ENCODE measurements at places on chromosomes 4 and X.
A peak's percentile ranks its signal among the peaks of the same experiment; 100 is the strongest.

DNA sequence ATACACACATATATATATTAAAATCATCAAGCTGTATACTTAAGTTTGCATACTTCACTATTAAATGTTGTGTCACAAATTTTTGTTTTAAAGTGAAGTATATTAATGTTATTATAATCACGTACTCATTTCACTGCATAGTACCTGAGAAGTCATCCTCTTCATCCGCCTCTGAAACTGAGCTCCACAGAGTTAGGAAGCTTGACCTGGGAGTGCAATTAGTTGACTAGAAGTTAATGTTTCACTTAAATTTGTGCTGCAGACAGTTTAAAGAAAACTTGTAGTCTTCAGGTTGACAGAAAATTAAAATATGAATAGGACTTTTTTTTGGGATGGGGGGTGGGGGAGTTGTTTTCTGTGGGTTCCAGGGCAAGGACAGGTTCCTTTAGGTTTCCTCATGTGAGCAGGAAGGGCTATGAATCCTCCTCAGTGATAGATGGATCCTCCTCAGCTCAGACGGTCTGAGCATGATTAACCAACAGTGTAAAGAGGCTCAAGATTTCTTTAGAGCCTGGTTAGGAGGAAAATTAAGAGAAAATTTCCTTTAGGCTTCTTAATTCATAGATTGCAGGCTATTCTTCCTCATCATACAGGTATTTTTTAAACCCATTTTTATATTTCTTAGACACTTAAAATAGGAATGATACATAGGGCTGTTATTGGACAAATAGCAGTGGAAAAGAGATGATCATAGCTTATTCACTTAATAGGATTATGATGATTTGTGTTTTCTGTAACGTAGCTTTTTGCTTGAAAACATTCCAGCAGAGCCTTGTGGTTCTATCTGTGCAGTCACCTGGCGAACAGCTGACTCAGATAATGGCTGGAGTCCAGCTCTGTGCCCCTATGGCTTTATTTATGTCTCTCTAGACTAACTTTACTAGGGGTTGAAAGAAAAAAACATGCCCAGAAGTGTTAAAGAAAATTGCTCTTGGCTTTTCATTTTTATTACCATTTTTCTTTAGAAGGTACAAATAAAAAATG is 102.7 kb downstream of the SLC4A4 start:
- H3K27me3 ChIP-seq, result no peaks in the 10 kb centered on the region
- no peaks in the 10 kb centered on the region for H3K4me1 ChIP-seq
- no peaks in the 10 kb centered on the region for H3K36me3 ChIP-seq

GRCh38 chr4:4627906-4628305 is 86.1 kb upstream of the STX18 start:
- H3K27ac ChIP-seq, result no peak overlapping the region
- no peaks in the 10 kb centered on the region for H3K4me1 ChIP-seq
- H3K27me3 ChIP-seq, result no peaks in the 10 kb centered on the region
- H3K36me3 ChIP-seq, result no peaks in the 10 kb centered on the region
- DNase-seq, result no peak

GRCh38 chrX:42738552-42738951 is 39.4 kb downstream of the PPP1R2C start:
- H3K27ac ChIP-seq, result no peak overlapping the region
- no peak for DNase-seq
- H3K27me3 ChIP-seq, result no peaks in the 10 kb centered on the region
- H3K36me3 ChIP-seq, result no peaks in the 10 kb centered on the region
- no peaks in the 10 kb centered on the region for H3K4me1 ChIP-seq
- no peak overlapping the region for H3K4me3 ChIP-seq

GRCh38 chrX:10811111-10811510 is 190.7 kb upstream of the MID1 start:
- DNase-seq, result no peak
- H3K4me1 ChIP-seq, result no peaks in the 10 kb centered on the region
- no peak overlapping the region for H3K27ac ChIP-seq
- no peaks in the 10 kb centered on the region for H3K27me3 ChIP-seq

DNA sequence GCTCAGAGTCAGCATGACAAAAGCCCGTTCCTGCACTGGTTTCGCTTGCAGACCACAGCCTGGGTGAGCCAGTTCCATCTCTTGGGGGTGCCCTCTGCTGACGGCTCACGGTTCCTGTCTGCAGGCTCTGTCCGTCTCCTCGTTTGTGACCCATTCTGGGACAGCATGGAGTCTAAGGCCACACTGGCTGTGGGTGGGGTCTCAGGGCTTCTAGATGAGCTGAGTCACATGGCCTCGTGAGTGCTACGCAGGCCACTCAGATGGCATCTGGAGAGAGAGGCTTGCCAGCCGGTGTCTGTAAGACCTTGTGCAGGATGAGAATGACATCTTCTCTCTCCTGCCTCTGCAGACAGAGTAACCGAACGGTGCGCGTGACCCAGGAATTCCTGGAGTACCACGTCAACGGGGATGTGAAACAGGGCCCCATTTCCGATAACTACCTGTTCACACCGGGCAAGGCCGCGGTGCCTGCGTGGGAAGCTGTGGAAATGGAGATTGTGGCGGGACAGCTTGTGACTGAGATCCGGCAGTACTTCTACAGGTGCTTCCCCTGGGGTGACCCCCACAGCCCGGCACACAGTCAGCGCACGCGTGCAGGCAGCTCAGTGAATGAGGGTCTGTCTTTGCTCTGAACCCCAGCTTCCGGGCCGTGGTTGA is 31.6 kb upstream of the MRFAP1 start:
- no peak for DNase-seq
- no peak overlapping the region for H3K4me3 ChIP-seq
- H3K27me3 ChIP-seq, result no peaks in the 10 kb centered on the region
- no peak overlapping the region for H3K27ac ChIP-seq
- H3K4me1 ChIP-seq, result no peaks in the 10 kb centered on the region
- peaks cover 55% of the 10 kb centered on the region for H3K36me3 ChIP-seq

GRCh38 chr4:155304375-155304774 is 72.4 kb downstream of the MAP9 start:
- no peak for DNase-seq
- no peak overlapping the region for H3K27ac ChIP-seq
- H3K36me3 ChIP-seq, result no peaks in the 10 kb centered on the region
- H3K27me3 ChIP-seq, result no peaks in the 10 kb centered on the region
- no peaks in the 10 kb centered on the region for H3K4me1 ChIP-seq

DNA sequence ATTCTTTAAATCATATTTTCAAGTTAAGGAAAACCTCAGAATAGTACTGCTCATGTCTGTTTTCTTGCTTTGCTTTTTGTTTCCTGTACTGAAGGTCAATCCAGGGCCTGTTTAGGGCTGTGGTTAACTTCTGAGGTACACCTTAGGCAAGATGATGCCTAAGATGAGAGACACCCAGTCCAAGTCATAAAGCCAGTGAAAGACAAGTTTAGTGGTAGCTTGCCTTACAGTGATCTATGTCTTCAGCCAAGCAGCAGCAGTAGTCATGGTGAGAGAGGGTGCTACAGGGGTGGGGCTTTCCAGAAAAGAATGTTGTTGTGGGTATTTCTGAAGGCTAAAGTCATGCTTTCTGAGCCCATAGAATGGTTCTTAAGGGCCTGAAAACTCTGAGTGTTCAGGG is 173.7 kb downstream of the VSIG4 start:
- H3K36me3 ChIP-seq, result no peaks in the 10 kb centered on the region
- no peak overlapping the region for H3K27ac ChIP-seq
- H3K4me3 ChIP-seq, result no peak overlapping the region
- H3K27me3 ChIP-seq, result no peaks in the 10 kb centered on the region

DNA sequence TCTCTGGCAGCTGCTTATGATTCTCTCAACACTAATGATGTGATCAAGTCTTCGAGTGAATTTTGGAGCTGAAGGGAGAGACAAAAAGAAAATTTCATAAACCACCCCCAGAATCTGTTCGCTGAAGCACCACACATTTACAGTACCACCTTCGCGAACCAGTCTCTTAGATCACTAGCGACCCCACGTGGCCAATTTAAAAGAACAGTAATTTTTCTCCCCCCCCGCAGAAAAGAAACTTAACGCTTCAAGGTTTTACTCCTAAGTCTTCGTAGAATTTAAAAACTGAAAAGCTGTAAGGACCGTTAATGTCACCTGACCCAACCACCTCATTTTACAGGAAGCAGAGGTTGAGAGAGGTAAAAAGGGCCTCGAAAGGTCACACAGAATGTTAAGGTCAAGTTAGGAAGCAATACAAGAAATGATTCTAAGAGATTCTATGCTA is 187.5 kb downstream of the QDPR start:
- H3K27ac ChIP-seq, result peak overlapping the region; percentile 7
- no peaks in the 10 kb centered on the region for H3K27me3 ChIP-seq
- no peak overlapping the region for H3K4me3 ChIP-seq
- no peaks in the 10 kb centered on the region for H3K36me3 ChIP-seq
- peaks cover 22% of the 10 kb centered on the region for H3K4me1 ChIP-seq
